ENCODE measurements at places on chromosomes 7 and 10.

GRCh38 chr7:117118579-117119180, 165.4 kb downstream of the ST7 start:
- DNase-seq = no peak

- no peak for DNase-seq
Measured at GRCh38 chr7:95469187-95469586, 16.6 kb upstream of the ASB4 start.

GRCh38 chr7:91692800-91693199, 187.7 kb downstream of the MTERF1 start:
- DNase-seq = no peak

- no peak for DNase-seq
Measured at GRCh38 chr10:2981361-2981801, 86.0 kb upstream of the PFKP start.

DNA sequence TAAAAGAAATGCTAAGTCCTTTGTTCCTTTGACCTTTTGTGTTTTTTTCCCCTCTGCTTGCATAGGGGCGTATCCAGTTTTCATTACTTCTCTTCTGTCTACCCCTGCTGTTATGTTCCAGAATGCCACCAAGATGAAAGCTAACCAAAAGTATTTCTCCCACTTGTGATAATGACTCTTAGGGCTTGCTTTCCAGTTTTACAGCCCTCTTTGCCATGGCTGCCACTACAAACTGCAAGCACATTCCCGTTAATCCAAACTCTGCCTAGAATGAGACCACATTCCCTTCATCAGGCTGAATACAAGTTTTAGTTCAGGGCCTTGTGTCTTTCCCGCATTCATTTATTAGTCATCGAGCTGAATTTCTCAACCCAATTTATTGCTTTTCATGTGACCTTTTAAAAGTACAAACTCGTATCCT, 23.6 kb upstream of the CD36 start:
- DNase-seq = no peak

- DNase-seq = no peak
Measured at GRCh38 chr7:45978010-45978681, 57.1 kb upstream of the IGFBP3 start.

DNA sequence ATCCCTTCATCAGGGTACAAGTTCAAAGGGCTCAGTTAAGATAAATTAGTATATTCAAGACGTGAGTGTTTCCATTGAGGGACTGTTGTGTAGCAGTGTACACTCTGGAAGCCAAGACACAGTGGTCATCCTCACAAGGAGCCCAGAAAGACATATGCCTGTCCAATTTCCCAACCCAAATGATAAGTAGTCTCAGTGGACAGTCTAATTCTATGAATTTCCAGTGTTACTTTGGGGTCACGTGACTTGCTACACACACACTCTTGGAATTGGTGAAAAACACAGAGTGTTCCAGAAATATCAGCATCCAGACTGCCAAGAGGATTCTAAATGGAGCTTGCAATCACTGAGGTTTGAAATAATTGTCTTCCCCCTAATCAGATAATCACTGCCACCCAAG, 365.1 kb downstream of the WDR11 start:
- DNase-seq = no peak

GRCh38 chr7:24709051-24709450, 48.2 kb downstream of the GSDME start:
- DNase-seq = no peak

DNA sequence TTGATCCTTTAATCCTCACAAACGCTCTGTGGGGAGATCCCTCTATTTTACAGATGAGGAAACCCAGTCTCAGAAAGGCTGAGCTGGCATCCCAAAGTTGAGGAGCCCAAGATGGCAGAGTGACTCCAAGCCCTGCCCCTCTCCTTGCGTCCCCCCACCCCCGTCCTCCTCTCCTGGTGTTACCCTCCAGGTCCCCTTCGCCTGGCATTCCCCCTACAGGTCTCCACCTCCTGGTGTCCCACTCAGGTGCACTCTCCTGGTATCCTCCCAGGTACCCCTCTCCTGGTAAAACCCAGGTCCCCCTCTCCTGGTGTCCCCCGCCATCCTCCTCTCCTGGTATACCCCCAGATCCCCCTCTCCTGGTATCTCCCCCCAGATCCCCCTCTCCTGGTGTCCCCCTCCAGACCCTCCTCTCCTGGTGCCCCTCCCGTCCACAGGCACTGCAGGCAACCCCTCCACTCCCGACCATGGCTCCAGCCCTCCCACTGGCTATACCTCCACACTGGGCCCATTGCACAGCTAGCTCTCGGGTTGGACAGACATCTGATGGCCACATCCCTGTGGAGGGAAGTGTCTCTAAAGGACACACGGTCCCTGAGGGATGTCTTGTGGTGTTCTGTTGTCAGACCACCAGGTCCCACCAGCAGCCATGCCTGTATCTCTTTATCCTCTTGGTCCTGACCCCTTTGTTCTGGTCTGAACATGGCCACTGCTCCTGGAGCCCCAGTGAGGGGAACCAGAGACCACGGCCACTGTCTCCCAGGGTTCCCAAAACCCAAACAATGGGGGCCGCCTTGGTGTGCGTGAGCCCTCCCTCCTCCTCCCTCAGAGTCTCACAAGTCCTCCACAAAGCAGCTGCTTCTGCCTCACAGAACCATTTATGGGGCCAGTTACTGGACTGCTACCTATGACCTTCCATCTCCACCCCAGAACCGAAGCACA, 37.2 kb downstream of the CALML3 start:
- no peak for DNase-seq

- no peak for DNase-seq
Measured at GRCh38 chr7:80583901-80584300, 54.5 kb upstream of the CD36 start.

- DNase-seq = no peak
Measured at GRCh38 chr7:8065356-8065813, 96.8 kb downstream of the GLCCI1 start.

- DNase-seq = no peak
Measured at GRCh38 chr10:71573562-71574518, 145.7 kb downstream of the C10orf105 start.

DNA sequence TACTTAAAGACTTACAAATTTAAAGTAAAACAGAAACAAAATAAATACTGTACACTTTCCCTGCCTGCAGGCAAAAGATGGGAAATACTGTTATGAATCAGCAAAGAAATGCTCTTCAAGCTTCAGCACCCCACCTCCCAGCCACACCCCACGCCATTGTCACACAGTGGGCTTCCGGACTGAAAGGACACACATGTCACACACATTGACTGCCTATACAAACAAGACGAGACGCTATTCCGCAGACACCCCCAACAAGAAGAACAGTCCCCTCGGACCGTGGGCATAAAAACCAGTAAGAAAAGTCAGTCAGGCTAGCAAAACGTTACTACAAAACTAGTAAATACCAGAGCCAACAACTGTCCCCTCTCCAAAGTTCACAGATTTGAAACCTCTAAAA, 22.2 kb upstream of the PARP12 start:
- no peak for DNase-seq

DNA sequence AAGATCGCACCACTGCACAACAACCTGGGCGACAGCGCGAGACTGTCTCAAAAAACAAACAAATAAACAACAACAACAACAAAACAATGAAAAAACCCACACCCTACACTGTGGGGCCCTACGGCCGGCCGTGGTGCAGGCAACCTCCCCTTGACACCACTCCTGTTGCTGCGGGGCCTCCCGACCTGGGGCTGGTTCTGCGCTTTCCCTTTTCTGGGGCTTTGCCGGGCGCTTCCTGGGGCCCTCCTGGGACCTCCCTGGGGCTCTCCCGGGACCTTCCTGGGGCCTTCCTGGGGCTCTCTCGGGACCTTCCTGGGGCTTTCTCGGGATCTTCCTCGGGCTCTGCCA, 46.6 kb downstream of the INSIG1 start:
- no peak for DNase-seq

DNA sequence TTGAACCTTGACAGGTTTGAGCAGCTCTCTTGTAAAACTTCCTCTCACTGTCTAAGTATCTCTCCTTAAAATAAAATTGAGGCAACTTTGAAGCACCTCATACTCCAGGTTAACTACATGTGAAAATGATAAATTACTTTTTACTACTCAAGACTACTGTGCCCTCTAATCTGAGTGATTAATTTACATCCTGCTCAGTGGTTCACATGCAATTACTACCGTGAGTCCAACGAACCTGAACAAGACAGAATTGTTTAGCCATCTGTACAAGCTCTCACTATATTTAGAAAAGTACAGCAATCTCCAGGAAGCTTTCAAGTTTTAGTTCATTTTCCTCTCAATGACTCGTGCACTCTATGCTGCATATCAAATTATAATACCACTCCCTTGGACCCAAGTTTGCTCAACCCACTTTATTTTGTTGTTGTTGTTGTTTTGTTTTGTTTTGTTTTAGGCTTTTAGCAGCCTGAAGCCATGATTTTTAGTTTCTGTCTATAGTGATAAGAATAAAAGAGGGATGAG, 21.2 kb downstream of the PDE1C start:
- DNase-seq = no peak

DNA sequence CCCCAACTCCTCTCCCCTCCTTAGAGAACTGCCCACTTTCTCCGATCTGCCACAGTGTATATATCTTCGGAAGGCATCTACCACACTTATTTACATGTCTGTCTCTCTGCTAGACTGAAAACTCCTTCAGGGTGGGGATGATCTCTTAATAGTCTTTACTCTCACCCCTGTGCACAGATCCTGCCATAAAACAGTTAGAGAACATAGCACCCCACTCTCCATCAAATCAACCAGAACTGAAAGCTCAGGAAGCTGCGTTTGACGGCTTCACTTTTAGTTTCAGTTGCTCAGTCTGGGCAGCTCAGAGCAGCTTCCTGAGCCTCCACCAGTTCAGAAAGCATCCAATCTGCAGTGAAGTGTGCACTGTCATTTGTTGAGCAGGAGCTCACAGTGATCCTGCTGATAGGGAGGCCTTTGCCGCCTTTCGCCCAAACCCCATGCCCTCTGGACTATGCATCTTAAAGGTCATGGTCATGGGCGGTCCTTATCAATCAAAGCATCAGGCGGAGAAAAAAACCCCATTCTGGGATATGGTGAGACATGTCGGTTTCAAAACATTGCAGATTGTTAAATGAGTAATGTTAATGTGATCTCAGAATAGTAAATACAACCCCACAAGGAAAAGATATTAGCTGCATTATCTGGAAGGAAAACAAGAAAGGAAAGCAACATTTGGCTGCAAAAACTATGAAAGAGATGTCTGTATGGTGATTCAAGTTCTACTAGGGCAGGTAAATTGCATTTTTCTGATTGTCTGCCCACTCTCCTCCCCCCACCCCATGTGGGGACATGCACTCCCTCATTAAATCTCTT, 167.1 kb upstream of the ADO start:
- DNase-seq = no peak

GRCh38 chr7:128010391-128011127, 20.7 kb downstream of the LRRC4 start:
- DNase-seq = no peak

DNA sequence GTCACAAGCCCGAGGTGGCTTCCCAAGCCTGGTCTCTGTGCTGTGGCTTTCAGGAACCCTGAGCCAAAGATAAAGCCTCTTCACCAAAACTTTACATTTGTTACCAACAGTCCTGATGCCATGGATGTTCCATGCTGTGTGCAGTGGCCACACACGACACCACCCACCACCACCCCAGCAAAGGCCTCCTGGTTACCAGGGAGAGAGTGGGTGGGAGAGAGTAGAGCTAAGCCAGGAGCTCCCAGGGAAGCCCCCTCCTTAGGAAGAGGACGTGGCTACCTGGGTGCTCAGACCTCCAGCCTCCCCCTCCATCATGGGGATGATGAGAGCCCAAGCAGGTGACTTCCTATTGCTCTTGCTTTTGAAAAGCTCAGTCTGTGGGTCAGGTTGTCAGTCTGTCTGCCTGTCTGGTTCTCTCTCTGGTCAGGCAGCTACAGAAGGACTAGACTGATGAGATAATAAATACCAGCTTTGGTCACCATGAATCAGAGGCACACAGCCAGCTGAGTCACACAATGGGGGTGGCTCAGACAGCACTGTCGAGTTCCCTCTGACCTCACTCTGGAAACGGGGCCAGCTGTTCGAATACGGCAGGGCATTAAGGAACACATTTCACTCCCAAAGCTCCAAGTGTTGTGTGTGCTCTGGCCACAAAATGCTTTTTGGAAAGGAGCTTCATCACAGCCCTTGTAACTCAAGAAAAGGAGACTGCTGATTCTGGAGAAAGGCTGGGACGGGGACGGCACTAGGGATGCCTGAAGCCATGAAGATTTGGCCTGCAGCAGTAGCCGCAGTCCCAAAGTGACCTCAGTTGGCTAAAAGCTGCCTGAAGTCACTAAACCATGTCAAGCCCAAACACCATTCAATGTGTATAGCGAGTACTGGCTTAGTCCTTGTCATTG, 166.0 kb downstream of the FANK1 start:
- no peak for DNase-seq

Data from progenitor cell of endocrine pancreas (in vitro differentiated cells).